ENCODE measurements at places on chromosomes 4 and X. TPM values are rescaled to one million over a fixed set of nuclear protein-coding genes. Genes with fewer than 3 reads are reported as not detected.

The TRPC5OS gene
- total RNA-seq: not detected

The SLC38A5 gene
- 69.0 TPM for total RNA-seq

The FGFRL1 gene
- 12.0 TPM for total RNA-seq

The MAGEA10 gene
- not detected for total RNA-seq

The ZXDA gene
- 8.3 TPM for total RNA-seq

Data from endothelial cell of coronary artery (primary cell).